ENCODE measurements at places on chromosomes 1 and 21.

DNA sequence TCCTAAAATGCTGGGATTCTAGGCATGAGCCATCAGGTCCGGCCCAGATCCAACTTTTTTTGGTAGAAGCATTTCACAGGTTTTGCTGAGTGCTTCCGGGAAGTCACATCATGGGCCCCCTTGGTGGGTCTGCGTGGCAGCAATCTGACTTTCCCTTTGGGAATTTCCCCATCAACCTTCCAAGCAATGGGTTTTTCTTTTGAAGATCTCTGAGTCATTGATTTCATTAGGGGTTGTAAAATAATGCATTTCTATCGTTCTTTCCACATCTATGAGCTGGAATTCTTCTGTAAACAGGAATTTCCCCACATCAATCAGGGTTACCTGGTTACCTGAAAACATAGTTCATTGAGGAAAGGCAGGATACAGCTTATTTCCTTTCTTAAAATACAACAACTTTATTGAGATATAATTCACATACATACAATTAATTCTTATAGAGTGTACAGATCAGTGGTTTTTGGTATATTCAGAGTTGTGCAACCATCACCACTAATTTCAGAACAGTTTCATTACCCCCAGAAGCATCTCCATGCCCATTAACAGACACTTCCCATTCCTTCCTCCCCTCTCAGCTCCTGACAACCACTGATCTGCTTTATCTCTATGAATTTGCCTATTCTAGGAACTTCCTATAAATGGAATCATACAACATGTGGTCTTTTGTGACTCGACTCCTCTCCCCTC lies 9.9 kb upstream of the ZBTB17 start:
- no peak for DNase-seq

GRCh38 chr1:109099938-109100773 lies 9.6 kb downstream of the TMEM167B start:
- peak; percentile 97 for DNase-seq

- no peak for DNase-seq
Measured at GRCh38 chr1:201482755-201483154, 13.8 kb upstream of the PHLDA3 start.

DNA sequence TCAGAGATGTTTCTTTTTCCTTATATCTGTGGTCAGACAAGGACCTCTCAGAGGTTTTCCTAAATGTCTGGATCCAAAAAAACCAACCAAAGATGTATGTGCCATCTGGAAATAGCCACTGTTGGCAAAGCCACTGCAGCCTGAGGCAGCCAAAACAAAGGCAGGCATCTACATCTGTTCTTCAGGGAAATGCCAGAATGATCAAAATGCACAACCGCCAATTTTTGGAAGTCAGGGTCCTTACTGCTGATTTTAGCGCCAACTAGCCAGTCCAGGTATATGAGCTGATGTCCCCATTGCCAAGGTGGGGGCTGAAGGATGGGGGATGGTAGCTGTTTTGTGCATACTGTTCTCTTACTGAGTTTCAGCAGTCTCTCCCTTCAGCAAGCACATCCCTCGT lies 45.9 kb downstream of the SYT14 start:
- DNase-seq = no peak

- DNase-seq = no peak
Measured at GRCh38 chr1:153774026-153774595, 1.1 kb upstream of the SLC27A3 start.

DNA sequence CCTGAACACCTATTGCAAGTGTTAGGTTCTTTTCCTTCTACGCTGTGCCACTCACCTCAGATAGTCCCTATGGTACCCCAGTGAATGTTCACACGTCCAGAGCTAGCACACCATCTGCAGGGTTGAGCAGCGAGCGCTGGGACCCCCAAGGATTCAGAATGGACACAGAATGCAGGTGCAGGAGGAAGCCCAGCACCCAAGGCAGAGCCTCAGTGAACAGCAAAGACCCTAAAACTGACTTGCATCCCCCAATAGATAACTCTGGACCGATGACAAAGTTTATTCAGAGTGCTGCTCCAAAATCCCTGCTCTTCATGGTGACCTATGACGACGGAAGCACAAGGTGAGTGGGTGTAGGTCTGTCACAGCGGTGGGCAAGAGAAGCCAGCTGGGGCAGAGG lies 15.1 kb upstream of the MX2 start:
- no peak for DNase-seq

DNA sequence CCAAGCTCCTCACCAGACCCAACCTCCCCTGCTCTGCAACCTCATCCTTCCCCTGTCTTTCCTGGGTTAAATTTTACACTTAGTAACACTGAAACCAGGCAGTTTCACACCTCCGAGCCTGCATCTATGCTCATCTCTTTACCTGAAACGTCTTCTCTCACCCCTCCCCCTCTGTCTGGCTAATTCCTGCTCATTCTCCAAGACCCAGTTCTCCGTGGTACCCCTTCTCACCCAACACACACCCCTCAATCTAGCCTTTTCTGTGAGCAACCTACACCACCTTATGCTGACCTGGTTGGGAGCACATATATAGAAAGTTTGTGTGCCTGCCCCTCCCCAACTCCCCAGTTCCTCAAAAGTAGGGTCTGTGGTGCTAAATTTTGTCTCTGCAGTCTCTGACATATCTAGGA lies 3.7 kb upstream of the KIAA1614 start:
- no peak for DNase-seq

DNA sequence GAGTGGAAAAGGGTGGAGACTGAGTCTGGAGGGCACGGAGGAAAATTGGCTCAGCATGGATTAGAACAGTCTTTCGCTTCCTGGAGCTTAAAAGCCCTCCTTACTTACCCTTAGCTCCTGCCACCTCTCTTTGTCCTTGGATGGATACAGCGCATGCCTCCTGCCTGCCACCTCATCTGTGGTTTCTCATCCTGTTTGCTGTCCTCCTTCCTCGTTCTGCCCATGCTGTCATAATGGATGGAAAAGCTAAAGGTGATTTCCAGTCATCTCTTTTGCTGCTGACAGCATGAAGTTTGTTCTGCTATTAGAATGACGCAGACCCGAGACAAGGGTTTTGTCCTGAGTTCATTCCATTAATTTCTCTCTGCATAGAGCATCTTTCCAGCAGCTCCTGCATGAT lies 425.9 kb downstream of the KIF26B start:
- DNase-seq = no peak

DNA sequence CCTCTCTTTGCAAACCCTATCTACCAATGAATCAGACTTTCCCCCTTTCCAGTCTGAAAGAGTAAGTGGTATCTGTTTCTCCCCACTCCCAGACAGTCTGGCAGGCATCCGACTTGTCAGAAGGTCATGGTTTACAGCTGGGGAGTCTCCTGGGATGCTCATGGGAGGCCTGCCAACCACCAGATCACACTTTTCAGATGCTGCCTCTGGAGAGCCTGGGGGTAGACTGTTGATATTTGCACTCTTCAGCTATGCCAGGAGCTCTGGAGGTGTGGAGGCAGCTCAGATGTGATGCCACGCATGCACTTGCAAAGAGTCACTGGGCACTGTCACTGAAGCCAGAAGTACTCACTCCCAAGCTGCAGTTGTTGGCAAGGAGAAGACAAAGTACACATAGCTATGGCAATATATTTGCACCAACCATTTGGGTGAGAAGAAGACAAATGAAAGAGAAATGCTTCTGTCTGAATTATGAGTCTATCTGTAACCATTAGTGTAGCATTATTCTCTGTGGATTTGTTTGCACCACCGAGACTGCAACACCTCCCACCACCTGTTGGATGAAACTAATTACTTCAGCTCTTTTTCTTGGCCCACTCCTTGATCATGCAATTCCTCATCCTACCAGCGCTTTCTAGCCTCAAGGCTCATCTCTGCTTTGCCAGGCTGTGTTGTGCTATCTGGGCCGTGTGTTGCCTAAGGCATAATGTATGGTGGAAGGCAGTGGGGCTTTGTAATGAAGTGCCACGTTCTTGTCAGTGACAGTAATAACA lies 133.0 kb upstream of the SPAG17 start:
- no peak for DNase-seq

DNA sequence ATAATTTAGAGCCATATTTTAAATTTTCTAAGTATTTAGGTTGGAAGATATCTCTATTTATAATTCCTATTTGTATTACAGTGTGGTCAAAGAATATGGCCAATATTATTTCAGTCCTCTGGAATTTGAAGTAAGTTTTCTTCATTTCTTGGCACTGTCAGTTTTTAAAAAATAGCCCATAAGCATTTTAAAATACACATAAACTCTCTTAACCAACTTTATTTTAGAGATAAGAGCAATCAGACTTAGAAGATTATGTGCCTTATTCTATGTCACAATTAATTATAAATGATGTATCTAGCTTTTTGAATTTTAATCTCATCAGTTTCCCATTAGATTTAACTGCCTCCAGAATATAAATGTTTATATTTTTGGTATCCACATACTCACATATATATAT lies 130.8 kb downstream of the USP25 start:
- no peak for DNase-seq

- DNase-seq = no peak
Measured at GRCh38 chr1:225114354-225114990, 185.0 kb downstream of the DNAH14 start.

DNA sequence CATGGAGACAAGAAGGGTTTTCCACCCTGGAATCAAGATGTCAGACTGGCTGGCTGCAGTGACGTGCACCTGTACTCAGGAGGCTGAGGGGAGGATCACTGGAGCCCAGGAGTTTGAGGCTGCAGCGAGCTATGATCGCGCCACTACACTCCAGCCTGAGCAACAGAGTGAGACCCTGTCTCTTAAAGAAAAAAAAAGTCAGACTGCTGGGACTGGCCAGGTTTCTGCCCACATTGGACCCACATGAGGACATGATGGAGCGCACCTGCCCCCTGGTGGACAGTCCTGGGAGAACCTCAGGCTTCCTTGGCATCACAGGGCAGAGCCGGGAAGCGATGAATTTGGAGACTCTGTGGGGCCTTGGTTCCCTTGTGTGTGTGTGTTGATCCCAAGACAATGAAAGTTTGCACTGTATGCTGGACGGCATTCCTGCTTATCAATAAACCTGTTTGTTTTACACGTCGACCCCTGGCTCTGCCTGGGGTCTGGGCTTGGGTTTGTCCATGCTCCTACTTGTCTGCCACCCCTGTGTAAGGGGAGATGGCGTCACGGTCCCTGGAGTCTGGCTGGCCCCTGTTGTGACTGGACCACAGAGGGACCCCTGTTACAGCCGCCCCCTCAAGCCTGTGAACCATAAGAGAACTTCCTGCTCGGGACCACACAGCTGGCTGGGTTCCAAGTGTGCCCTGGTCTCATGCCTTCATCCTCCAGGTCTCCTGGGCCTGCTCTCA lies 20.9 kb upstream of the VPS13D start:
- DNase-seq = peak; percentile 91

GRCh38 chr21:16002874-16003466 lies 273.2 kb downstream of the USP25 start:
- DNase-seq = no peak

GRCh38 chr1:107477233-107477632 lies 336.4 kb downstream of the NTNG1 start:
- peak; percentile 11 for DNase-seq

- DNase-seq = no peak
Measured at GRCh38 chr1:229896306-229896705, 170.7 kb upstream of the GALNT2 start.
